SK-MEL-5 (cell line): ENCODE measurements at places on chromosomes 3 and 15.

GRCh38 chr3:43647331-43648166 is 25.7 kb upstream of the ANO10 start:
- no peak for DNase-seq

GRCh38 chr3:191383124-191383523 is 52.8 kb upstream of the UTS2B start:
- no peak for DNase-seq

GRCh38 chr3:152362086-152362485 is 93.4 kb downstream of the MBNL1 start:
- no peak for DNase-seq

DNA sequence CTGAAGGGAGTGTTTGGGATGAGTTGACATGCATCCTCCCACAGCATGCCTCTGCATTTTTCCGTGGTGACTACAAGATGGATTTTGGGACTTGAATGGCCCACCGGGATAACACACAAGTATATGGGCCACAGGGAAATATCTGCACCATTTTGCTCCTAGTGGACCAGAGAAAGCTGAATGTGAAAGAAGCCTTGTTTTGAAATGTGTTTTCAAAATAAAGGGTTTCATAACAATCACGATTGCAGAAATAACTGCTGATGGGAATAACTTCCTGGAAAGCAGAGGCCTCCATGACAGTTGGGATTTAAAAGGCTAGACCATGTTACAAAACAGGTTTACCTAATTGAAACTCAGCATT is 77.5 kb upstream of the PRR23C start:
- DNase-seq, result no peak

DNA sequence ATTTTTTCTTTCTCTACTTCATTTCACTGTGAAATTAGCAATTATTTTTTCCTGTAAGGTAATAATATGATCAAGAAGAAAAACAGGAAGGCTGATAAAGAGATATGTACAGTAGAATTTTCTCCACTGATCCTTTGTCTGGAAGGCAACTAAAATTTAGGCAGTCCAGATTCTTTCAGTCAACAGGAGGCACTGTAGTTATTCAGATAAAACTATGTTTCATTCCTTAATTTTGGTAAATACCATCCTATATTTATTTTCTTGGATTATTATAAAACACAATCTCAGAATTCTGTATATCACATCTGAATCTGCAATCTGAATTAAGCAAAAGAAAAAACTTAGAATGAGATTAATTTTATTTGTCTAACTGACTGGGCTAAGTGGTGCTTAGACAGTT is 343.2 kb downstream of the LSAMP start:
- peak; percentile 56 for DNase-seq

DNA sequence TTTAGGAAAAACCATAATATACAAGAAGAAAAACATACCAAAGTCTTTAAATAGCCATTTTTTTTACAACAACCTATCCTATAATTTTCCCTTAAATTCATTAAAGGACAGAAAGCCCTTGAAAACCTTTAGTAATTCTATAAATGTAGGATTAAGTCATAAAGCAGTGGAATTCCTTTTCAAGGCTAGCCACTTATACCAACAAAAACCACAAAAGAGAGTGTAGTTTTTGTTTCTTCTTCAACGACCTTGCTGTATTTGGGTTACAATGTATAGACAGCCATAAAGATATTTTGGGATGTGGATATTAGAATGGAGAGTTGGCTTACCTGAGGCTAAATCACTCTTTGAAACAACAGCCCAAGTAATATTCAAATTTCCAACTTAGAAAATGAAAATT is 296.6 kb upstream of the CDIN1 start:
- DNase-seq, result no peak

DNA sequence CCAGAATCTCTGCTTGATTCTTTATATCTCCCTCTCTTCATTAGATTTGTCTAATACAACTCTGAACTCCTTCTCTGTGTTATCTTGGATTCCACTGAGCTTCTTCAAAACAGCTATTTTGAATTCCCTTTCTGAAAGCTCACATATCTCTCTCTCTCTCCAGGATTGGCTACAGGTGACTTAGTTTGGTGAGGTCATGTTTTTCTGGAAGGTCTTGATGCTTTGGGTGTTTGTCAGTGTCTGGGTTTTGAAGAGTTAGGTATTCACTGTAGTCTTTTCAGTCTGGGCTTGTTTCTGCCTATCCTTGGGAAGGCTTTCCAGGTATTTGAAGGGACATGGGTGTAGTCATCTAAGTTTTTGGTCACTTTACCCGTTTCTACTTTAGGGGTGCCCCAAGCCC is 781.8 kb downstream of the FHIT start:
- no peak for DNase-seq

GRCh38 chr3:13483286-13483685 is 3.2 kb downstream of the HDAC11 start:
- no peak for DNase-seq

DNA sequence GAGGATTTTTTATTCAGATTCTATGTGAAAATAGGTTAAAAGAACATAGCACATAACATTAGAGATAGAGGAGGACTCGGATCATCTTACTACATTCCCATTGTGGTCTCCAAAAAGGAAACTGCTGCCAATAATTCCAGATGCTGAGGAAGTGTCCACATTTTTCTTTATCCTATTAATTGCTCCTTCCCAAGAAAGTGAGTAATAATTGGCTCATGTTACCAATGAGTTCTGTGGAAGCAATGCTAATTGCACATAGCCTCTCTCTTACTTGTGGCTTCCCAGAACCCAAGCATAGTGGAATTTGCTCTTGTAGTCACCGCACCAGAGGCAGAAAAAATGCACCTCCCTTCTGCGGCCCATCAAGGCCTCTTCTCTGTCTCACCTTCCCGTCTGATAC is 208.4 kb downstream of the PLOD2 start:
- DNase-seq, result no peak

DNA sequence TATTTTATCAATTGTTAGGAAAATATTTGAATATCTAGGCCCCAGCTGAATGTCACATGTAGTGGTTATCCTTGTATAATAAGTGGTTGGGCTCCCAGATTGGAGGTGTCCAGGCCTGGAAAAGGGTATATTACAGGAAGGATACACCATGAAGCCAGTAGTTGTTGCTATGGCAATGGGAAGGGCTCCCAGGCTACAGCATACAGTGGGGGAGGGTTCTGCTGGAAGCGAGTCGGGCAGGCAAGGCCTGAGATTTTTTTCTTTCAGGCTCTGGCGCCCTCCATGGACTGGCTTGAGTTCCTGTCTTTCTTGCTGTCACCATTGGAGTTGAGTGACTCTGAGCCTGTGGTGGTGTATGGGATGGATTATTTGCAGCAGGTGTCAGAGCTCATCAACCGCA is 8.9 kb downstream of the ECE2 start:
- DNase-seq, result peak; percentile 92

DNA sequence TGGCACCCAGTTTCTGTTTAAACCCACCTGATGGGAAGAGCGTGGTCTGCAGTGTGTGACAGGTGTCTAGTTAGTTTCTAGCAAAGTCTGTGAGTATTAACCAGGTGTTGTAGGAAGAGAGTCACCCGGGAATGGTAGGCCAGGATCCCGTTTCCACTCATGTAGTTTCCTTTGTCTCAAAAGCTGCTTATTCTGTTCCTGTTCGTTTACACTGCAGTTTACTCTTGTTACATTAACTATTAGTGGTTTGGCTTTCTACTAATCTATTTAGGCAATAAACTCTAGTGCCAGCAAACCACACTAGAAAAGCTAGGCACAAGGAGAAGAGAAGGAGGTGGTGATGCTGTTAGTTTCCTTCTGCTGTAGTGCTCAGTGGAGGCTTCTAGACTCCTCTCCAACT is 32.7 kb downstream of the WDR76 start:
- DNase-seq, result no peak

DNA sequence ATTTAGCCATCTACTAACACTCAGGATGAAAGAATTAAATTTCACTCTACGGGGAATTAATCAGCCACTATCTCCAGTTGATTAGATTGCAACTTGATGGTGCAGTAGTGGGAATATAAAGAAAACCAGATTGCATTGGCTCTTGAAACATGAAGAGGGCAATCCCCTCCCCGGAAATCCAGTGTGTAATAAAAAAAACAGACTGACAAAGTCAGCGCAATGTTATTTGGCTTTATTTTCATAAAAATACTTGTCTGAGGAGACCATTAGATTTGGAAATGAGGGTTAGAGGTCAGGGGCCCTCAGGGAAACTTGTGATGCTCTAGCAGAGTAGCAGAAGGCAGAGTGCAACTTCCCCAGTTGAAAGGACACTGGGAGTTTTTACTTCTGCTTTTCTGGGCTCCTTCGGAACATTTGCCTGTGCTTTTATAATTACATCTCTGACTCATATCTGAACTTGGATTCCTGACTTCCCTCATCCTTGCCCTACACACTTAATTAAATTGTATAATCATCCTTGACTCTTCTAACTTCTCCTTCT is 326.8 kb downstream of the TUSC7 start:
- no peak for DNase-seq

DNA sequence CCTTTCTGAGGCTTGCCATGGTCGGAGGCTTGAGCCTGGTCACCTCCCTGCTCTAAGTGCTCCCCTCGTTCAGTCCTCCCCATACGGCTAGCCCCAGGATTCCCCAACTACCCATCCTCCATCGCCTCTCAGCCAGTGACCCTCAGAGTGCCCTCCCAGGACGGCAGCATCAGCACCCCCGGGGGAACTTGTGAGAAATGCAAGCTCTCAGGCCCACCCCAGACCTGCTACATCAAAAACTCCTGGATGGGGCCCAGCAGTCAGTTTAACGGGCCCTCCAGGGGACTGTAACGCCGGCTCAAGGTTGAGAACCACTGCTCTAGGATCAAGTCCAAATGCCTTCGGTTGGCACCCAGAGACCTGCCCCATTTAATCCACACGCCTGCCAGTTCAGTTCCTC is 6.9 kb downstream of the ADAMTS17 start:
- DNase-seq, result no peak

DNA sequence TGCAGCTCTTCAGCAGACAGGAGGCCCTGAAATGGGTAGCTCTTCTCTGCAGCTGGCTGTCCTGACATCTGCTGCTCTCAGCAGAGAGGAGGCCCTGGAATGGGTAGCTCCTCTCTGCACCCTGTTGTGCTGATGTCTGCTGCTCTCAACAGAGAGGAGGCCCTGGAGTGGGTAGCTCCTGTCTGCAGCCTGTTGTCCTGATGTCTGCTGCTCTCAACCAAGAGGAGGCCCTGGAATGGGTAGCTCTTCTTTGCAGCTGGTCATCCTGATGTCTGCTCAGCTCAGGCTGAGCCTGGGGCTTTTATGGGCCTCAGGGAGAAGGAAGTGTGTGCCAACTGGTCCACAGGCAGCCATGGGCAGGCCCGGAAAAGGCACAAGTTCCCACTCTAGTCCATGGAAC is 66.6 kb downstream of the PIK3CB start:
- no peak for DNase-seq

- DNase-seq, result no peak
Measured at GRCh38 chr3:136612512-136612911, 139.7 kb downstream of the STAG1 start.

- DNase-seq, result no peak
Measured at GRCh38 chr3:136036306-136036705, 70.8 kb downstream of the PPP2R3A start.

- DNase-seq, result no peak
Measured at GRCh38 chr3:57952208-57952631, 56.0 kb upstream of the FLNB start.
